ENCODE measurements at places on chromosomes 2 and 18.

DNA sequence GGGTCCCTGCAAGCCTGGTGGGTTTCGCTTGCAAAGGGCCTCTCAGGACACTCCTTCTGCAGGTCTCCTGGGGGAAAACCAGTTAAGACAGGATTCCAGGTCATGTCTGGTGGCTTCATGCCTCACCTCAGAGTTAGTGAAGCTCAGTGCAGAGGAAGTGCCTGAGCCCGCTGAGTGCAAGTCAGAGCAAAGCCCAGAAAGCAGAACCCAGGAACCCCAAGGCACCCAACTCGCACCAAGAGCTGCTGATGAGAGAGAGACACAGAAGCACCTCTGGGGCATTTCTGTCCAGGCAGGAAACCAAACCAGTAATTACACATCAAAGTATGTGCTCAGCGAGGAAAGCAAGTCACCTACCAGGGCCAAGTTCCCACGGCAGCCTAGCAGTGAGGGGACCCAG is 78.4 kb downstream of the ARHGEF4 start:
- no peak for DNase-seq

DNA sequence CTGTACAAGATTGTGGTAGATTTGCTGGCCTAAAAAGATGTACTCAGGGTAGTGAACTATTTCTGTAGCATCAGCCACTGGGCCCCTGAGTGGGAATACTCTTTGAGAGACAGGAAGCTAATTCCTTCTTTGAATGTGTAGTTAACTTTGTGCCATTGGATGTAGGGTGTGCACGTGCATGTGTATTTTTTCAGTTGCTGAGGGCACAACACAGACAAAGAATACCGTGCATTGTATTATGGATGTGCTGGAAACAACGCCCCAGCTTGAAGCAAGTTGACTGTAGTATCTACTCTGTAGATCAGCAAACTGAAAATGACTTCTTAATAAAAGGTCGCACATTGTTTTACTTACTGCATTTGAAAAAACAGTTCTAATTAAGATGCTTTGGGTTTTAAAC is 14.1 kb downstream of the CRIM1 start:
- no peak for DNase-seq

DNA sequence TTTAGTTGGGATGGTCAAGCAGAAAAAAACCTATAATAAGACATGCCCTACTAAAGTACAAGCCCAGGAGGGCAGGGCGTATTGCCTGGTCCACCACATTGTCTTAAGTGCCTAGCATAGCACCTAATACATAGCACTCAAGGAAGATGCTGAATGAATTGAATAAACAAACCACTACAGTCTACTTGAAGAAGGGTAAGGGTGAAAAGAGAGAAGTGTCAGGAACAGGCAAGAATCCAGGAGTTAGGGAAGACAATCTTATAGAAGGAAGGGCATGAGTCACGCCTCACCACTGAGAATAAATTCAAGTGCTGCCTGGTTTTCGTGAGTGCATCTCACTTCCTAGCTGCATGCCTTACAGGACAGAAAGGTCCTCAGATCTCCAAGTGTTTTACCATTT is 13.9 kb downstream of the SLC19A3 start:
- no peak for DNase-seq

DNA sequence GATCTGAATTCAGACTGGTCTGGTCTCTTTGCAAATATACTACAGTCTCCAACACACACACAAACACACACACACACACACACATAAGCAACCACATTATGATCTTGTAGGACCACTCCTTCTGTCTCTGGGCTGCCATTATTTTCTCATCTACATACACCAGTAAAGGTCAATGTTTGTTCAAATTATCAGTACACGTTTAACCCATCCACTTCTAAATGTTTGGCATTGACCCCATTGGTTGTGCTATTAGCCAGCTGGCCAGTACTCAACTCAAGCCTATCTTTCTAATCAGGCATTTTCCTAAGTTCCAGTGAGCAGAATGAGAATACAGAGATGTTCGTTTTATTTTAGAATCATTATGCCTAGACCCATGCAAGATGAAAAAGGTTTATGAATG is 186.4 kb downstream of the CNTNAP5 start:
- no peak for DNase-seq

DNA sequence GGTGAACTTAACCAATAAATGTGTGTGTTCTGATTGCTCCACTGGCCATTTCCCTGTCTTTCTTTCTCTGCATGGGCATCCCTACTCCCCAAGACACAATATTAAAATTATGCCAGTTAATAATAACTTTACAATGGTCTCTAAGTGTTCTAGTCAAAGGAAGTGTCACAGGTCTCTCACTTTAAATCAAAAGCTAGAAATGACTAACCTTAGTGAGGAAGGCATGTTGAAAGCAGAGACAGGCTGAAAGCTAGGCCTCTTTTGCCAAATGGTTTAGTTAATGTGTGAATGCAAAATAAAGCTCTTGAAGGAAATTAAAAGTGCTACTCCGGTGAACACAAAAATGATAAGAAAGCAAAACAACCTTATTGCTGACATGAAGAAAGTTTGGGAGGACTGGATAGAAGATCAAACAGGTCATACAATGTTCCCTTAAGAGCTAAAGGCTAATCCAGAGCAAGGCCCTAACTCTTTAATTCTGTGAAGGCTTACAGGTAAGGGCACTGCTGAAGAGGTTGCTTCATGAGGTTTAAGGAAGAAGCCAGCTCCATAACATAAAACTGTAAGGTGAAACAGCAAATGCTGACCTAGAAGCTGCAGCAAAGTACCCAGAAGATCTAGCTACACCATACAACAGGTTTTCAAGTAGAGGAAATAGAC is 44.0 kb upstream of the ARHGAP15 start:
- no peak for DNase-seq

- no peak for DNase-seq
These were observed at the start of gene MALL for GRCh38 chr2:110115291-110116032. TSS of gene MALL (minus strand) at chr2:110115822. CDS start at chr2:110115792, 30 bp downstream.

DNA sequence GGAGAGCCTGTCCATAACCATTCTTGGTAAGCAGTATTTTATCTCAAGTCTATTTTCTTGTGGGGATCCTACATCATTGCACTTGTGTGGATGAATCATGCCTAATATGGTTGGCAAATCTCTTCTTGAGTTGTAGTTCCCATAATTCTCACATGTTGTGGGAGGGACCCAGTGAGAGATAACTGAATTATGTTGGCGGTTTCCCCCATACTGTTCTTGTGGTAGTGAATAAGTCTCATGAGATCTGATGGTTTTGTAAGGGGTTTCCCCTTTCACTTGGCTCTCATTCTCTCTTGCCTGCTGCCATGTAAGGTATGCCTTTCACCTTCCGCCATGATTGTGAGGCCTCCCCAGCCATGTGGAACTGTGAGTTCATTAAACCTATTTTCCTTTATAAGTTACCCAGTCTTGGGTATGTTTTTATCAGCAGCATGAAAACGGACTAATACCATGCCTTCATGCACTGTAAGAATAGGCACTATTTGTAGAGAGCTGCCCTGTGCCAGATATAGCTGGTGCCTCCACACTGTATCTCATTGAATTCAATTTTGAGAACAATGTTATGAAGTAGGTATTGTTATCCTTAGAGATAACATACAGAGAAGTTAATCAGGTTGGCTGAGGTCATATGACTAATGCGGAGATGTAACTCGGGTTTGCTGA is 148.3 kb downstream of the PLCL1 start:
- DNase-seq: no peak

- no peak for DNase-seq
These were observed 30.0 kb downstream of the VIL1 start for GRCh38 chr2:218448934-218449333.

DNA sequence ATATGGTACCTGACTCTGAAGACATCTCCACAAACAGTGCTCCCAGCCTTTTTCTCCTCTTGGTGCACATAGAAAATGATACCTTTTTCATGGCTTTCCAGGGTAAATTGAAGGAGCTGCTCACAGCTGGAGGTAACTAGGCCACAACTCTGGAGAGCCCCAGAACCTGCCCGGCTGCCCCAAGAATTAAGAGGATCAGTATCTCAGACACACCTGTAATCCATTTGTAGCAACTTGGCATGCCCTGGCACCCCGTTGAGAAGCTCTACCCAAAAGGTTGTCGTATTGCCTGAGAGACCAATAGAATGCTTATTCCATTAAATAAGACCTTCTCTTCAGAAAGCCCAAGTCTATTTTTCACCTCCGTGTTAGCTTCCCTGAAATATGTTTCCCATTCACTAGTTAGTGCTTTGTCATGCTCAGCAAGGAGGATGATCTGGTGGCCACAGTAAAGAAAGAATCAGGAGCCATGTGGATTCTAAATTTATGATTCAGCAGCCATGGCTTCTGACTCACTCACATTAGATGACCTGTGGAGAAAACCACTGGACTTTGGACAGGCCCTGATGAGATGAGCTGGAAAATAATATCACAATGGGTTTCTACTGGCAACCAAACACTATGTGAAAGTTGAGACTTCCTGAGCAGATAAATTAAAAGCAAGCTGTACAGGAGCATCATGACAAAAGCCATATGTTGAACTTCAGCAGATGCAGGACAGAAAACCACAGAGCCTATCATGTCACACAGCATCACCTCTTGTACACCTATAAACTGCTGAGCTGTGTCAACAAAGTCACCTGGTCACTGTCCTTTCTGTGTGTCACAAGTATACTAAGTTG is 253.3 kb upstream of the OSR1 start:
- no peak for DNase-seq

- no peak for DNase-seq
These were observed 4.7 kb downstream of the HTRA2 start for GRCh38 chr2:74534411-74534810.

GRCh38 chr2:227351639-227352038 is 26.6 kb downstream of the MFF start:
- no peak for DNase-seq

DNA sequence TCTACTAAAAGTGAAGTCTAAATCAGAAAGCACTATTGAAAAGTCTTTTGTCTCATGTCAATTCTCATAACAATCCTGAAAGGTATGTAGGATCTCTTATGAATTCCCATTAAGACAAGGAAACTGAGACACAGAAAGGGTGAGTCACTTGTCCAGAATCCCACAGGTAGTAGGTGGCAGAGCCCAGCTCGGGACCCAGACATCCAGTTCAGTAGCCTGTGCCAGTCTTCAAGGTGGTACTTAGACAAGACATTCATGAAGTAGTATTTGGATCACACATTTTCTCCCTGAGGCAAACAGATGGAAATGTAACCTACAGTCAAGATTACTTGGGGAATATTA is 14.8 kb upstream of the PARD3B start:
- DNase-seq: no peak

DNA sequence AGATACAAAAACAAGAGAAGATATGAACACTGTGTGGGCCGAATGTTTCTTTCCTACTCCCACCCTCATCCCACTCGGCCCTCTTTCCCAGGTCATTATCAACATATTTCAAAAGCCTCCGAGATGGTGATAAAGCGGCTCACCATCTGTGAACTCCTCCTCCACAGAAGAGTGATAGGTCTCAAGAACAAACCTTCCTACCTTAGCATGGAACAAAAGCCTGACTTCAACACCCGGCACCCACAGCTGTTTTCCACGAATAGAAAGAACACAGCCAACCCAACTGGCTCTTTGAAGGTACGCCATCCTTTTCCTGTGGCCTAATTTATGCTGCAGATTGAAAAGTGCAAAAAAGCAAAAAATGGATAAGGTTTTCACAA is 28.8 kb downstream of the BCL2 start:
- DNase-seq: no peak

DNA sequence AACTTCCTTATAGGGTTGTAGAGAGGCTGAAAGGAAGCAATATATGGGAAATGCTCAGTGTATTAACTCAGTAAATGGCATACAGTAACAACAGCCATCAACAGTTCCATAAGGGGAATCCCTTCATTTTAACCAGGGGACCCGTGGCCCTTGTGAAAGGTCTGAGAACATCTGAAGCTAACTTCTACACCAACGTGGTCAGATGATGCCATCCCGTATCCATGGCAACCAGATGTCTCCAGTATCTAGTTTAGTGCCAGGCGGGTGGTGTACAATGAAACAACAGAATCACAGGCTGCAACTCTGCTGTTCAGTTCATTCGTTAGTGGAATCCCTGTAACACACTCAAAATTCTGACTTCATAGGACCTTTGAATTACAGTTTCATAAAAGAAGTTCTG is 162.3 kb downstream of the TGIF1 start:
- no peak for DNase-seq

DNA sequence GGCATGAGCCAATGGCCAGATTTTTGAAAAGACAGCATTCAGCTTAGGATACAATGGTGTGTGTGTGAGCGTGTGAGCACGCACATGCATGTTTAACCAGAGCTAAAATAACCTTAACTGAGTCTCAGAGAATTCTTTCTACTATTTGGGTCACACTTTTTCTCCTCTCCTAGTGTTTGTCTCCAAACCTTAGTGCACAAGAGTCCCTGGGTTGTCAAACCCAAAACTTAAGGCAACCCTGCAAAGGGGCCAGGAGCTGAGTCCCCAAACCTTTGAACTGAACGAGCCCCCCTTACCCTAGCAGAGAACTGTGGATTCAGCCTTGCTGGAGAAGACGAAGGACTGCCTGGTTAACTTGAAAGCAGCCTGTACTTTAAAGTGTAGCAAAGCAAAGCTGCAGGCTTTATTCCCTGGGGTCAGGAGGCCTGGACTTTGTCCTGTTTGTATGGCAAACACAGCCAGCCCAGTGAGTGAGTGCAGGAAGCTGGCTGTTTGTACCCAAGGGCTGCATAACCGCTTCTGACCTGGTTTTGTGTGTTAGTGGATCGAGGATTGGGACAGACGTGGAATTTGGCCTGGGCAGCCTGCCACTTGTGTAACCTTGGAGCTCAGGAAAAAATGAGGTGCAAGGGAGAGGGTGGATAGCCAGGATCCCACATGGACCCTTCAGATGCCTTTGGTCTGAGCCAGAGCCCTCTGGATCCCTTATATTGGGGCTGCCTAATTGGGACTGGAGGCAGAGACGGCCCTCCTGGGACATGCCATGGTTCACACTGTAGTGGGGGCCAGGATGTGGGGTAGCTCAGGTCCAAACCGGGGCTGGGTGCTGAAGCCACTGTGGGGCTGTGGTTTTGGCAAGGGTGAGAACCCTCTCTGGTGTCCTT is 6.4 kb upstream of the PSMD1 start:
- DNase-seq: no peak

GRCh38 chr2:26884486-26884885 is 36.6 kb downstream of the DPYSL5 start:
- DNase-seq: no peak

DNA sequence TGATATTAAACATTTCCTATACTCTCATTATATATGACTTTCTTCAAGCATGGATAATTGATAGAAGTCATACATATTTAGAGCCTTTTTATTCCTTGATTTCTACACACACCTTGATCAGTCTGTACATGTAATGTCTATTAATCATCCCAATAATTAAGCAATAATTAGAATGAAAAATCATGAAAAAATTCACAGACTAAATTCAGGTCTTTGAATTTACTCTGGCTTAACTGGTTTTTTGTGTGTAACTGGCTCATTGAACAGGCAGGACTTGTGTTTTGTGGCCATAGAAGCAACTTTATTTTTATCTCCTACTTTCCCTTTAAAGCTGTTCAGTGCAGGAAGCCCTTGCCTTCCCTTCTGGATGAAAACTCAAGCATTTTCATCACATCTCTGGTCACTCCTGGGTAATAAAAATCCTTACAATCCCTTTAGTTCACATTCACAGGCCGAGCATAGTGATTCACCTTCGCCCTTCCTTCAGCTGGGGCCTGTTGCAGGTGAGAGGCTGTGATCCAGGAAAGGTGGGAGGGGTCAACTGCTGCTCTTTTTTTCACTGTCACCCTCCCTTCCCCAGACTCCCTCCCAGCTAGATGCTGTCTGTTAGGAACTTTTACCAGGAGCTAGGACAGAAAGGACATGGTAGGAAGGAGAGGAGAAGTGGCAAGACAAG is 58.0 kb upstream of the ITSN2 start:
- DNase-seq: no peak

- DNase-seq: no peak
These were observed 226.7 kb downstream of the MYT1L start for GRCh38 chr2:2104331-2104730.

GRCh38 chr18:50754297-50754696 is 65.5 kb downstream of the MRO start:
- DNase-seq: no peak
